ENCODE measurements at places on chromosomes 4 and X. TPM values are rescaled to one million over a fixed set of nuclear protein-coding genes. Genes with fewer than 3 reads are reported as not detected.
A peak's percentile ranks its signal among the peaks of the same experiment; 100 is the strongest.

DNA sequence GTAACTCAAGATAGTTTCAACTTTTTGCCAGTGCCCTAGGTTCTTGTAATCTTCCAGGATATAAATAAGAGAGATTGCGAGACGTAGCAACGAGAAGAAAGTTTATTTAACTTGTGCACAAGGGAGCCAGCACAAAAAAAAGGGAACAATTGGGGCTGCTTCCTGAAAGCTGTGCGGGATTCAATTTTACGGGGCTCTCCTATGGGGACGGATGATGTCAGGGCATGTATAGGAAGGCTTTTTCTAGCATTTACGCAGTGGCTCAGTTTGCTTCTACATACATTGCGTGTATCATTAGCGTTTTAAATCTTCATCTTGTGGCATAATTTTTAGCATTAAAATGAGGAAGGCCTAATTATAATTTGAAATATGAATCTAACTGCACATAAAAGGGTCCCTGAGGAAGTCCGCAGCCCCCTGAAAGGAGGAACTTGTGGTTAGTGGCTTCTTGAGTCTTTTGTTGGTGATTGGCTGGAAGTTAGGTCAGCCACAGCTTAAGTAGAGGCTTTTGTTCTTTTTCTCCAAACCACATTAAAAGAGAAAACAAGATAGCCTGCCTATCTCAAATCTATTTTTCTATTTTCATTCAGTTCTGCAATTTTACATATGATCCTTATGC is 668.2 kb upstream of the NDST4 start:
- H3K4me1 ChIP-seq, result no peaks in the 10 kb centered on the region
- H3K27me3 ChIP-seq, result no peaks in the 10 kb centered on the region
- no peak overlapping the region for H3K27ac ChIP-seq
- H3K4me3 ChIP-seq, result no peak overlapping the region
- H3K36me3 ChIP-seq, result no peaks in the 10 kb centered on the region

The ARHGAP24 gene
- total RNA-seq, result 25.9 TPM

The CT45A3 gene
- total RNA-seq, result not detected

The TBC1D9 gene
- 34.0 TPM for total RNA-seq

The FANCB gene
- 2.5 TPM for total RNA-seq

DNA sequence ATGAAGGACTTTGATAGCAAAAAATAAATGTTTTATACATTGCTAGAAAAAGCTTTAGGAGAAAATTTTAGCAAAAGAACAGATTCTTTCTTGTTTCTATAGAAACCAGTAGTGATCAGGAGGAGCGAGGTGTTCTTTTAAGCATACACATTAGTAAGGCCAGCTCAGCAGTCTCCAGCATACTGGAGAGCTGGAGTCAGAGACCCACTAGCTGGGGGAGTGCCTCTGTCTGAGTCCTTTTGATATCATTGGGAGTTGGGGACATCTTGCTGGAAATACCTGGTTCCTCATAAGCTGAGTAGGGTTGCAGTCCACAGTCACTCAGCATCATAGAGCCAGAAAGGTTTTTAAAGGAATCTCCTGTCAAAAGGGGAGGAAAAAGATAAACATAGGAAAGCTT is 67.4 kb downstream of the AFF2 start:
- H3K27me3 ChIP-seq, result no peaks in the 10 kb centered on the region
- H3K36me3 ChIP-seq, result no peaks in the 10 kb centered on the region
- H3K27ac ChIP-seq, result no peak overlapping the region
- H3K4me1 ChIP-seq, result no peaks in the 10 kb centered on the region

The AFP gene
- not detected for total RNA-seq

The DOK7 gene
- 6.3 TPM for total RNA-seq

DNA sequence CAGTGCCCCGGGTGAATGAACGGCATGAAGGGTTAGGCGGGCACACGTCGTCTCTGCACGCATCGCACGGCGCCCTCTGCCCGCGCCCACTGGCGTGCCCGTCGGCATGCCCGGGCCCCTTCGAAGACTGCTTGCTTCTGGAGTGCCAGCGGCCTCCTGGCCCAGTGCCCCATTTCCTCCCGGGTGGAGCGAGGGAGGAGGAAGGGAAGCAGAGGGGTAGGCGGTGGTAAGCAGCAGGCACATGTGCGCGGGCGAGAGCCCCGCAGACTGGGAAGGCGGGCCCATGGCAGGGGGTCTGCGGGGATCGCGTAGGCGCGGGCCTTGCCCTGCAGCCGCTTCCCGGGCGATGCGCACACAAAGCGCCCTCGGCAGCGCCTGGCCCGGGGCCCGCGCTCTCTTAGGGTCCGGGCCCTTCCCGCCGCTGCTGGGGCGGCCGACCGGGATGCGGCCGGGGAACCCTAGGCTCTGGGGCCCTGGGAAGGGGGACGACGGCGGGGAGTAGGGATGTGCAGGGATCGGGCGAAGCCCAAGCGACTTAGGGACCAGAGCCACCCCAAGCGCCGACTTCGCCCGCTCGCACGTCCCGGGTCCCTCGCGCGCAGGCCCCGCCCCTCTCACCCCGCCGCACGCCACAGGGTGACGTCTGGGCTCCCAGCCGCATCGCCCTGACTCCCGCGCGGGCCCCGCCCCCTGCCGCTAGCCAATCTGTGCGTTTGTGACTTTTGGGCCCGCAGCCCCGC is 866 bp upstream of the EMD start:
- peak overlapping the region; percentile 95 for H3K27ac ChIP-seq
- H3K27me3 ChIP-seq, result no peaks in the 10 kb centered on the region
- peak overlapping the region; percentile 62 for H3K4me3 ChIP-seq
- no peaks in the 10 kb centered on the region for H3K36me3 ChIP-seq
- peak; percentile 83 for DNase-seq

The PHOX2B gene
- not detected for total RNA-seq

The ATOH1 gene
- not detected for total RNA-seq

The HMX1 gene
- total RNA-seq, result not detected

The TGIF2LX gene
- not detected for total RNA-seq

The STATH gene
- not detected for total RNA-seq

- H3K27me3 ChIP-seq, result no peaks in the 10 kb centered on the region
- no peak overlapping the region for H3K27ac ChIP-seq
- H3K36me3 ChIP-seq, result no peaks in the 10 kb centered on the region
- H3K4me3 ChIP-seq, result no peak overlapping the region
- DNase-seq, result no peak
- no peaks in the 10 kb centered on the region for H3K4me1 ChIP-seq
Measured at GRCh38 chrX:147877726-147878125, 34.0 kb upstream of the FMR1 start.

GRCh38 chrX:12894074-12895030 is 12.1 kb upstream of the TLR8 start:
- H3K27me3 ChIP-seq, result no peaks in the 10 kb centered on the region
- H3K4me1 ChIP-seq, result peaks cover 13% of the 10 kb centered on the region
- H3K4me3 ChIP-seq, result no peak overlapping the region

DNA sequence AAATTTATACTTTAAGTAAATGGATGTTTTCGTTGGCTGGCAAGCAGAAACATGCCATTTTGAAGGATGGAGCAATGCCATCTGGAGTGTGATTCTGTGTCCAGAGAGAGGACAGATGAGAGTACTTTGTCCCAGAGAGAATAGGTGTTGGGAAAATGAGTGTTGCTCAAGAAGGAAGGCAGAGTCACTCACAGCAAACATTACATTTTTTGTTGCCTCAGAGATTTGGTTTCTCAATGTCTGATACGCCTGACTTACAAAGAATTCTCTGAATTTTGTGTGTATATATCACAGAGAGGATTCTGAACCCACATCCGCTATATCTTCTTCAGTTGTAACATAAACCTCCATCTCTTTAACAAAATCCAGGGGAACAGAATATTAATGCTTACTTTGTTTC is 102.8 kb upstream of the PCDH18 start:
- H3K27me3 ChIP-seq, result no peaks in the 10 kb centered on the region
- no peak for DNase-seq
- H3K36me3 ChIP-seq, result no peaks in the 10 kb centered on the region
- no peak overlapping the region for H3K27ac ChIP-seq

- DNase-seq, result no peak
- H3K4me1 ChIP-seq, result no peaks in the 10 kb centered on the region
- H3K4me3 ChIP-seq, result no peak overlapping the region
- H3K27me3 ChIP-seq, result no peaks in the 10 kb centered on the region
- no peak overlapping the region for H3K27ac ChIP-seq
- H3K36me3 ChIP-seq, result no peaks in the 10 kb centered on the region
Measured at GRCh38 chrX:125289920-125290319, 29.8 kb upstream of the TEX13C start.

DNA sequence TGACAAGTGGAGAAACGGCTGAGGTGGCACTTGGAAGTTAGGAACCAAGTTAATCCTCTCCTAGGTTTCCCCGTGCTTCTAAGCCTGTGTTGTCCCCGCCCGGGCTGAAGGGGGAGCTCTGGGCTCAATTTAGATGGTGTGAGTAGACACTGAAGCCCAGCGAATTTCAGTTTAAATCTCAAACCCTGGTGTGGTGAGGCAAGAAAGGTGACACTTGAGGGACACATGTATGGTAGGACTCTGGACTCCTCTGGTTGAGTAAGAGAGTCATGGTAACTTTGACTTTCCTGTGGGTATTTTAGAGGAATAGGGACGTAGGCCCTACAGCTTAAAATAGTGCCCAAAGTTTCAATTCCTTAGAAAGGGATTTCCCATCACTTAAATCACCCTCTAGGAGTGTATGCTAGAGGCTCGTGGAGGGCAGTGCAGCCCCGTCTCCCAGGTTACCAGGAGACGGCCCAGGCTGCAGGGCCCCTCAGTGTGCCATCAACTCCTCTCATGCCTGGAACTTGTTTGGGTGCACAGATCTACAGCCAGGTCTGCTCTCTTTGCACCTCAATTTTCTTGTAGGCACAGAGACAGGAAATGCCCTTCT is 24.0 kb downstream of the HAND2 start:
- no peaks in the 10 kb centered on the region for H3K4me1 ChIP-seq
- H3K27me3 ChIP-seq, result peaks cover 100% of the 10 kb centered on the region
- H3K27ac ChIP-seq, result no peak overlapping the region

DNA sequence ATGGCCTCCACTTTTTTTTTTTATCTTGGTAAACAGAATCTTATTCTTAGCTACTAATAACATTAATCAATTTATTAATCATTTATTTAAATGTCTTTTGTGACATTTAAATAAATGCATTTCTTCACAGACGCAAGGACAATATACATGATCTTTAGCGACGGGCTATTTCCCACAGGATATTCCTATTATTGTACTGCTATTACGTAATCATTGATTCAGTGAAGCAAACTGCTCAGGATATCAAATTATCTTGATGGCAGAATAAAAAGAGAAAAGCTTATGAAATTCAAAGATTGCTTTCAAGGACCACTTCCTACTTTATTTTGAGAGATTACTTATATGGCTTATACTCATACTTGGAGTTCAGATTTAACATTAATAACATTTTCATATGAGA is 114.1 kb downstream of the FAM9B start:
- H3K27me3 ChIP-seq, result no peaks in the 10 kb centered on the region
- no peaks in the 10 kb centered on the region for H3K36me3 ChIP-seq
- DNase-seq, result no peak
- no peaks in the 10 kb centered on the region for H3K4me1 ChIP-seq
- H3K27ac ChIP-seq, result no peak overlapping the region

GRCh38 chr4:77174426-77174825 is 17.4 kb downstream of the CCNG2 start:
- no peaks in the 10 kb centered on the region for H3K4me1 ChIP-seq
- H3K4me3 ChIP-seq, result no peak overlapping the region
- no peaks in the 10 kb centered on the region for H3K27me3 ChIP-seq

- H3K4me3 ChIP-seq, result no peak overlapping the region
- peaks cover 12% of the 10 kb centered on the region for H3K4me1 ChIP-seq
- H3K27ac ChIP-seq, result no peak overlapping the region
- no peak for DNase-seq
- H3K36me3 ChIP-seq, result no peaks in the 10 kb centered on the region
Measured at GRCh38 chr4:4869731-4870571, 10.5 kb downstream of the MSX1 start.

DNA sequence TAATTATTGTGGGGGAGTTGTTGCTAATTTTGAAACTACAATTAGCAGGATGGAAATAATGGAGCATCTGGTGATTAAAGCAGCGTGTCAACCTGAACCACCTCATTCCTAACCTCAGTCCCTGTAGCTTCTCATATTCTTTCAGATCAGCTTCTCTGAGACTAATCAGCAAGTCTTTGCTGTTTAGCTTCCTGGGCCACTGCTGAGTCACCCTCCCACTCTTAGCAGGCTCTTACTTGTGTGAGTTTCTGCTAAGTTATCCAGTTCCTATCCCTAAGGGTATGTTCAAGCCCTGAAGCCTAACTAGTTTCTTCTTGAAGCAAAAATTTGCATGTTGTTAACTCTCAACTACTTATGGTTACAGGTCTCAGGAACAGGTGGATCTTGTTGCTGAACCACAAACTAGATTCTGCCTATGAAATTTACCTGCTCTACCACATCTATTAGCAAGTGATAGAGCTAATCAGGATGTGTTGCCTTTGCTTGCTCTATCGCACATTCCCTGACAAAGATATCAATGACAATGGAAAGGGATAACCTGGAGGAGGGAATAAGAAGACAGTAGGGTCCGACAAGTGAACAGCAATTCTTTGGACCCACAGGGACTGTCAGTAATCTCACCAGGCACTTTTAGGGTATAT is 134.2 kb downstream of the EIF4E start:
- no peak overlapping the region for H3K27ac ChIP-seq
- H3K36me3 ChIP-seq, result no peaks in the 10 kb centered on the region
- H3K4me1 ChIP-seq, result no peaks in the 10 kb centered on the region
- no peak overlapping the region for H3K4me3 ChIP-seq
- H3K27me3 ChIP-seq, result no peaks in the 10 kb centered on the region

The RHOH gene
- total RNA-seq, result 10.1 TPM

The SSX4 gene
- not detected for total RNA-seq

The TRIM2 gene
- 49.6 TPM for total RNA-seq

DNA sequence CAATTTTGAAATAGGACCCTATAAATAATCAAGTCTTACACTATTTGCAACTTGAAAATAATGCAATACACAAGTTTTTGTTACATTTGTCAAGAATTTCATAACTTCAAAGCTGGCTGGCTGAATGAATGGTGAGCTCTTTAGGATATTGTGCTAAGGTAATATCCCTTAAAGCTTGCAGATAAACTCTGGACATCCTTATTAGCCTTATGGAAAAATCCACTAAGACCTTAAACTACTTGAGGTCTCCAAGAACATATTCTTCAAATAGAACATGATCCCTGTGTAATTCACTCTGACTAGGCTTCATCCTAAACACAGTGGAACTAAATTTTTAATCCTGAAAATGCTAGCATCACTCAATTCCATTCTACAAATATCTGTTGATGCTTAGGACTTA is 199.3 kb downstream of the PACRGL start:
- H3K36me3 ChIP-seq, result no peaks in the 10 kb centered on the region
- no peaks in the 10 kb centered on the region for H3K27me3 ChIP-seq
- no peak for DNase-seq
- no peak overlapping the region for H3K27ac ChIP-seq

DNA sequence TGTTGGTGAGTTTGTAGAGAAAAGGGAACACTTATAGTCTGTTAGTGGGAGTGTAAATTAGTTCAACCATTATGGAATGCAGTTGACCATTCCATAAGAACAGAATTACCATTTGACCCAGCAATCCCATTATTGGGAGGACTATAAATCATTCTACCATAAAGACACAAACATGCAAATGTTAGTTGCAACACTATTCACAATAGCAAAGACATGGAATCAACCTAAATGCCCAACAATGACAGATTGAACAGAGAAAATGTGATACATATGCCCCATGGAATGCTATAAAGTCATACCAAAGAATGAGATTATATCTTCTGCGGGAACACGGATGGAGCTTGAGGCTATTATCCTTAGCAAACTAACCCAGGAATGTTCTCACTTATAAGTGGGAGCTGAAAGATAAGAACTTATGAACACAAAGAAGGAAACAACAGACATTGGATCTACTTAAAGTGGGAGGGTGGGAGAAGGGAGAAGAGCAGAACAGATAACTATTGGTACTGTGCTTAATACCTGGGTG is 1819.2 kb upstream of the ADGRL3 start:
- H3K4me3 ChIP-seq, result no peak overlapping the region
- no peak for DNase-seq
- no peaks in the 10 kb centered on the region for H3K4me1 ChIP-seq

Measured in left lung (tissue), 14 donors.